ENCODE measurements at places on chromosomes 5 and 9.

GRCh38 chr9:133108794-133109641, 12.0 kb downstream of the RALGDS start:
- peak; percentile 39 for DNase-seq

GRCh38 chr9:135819905-135820304, 87.4 kb downstream of the CAMSAP1 start:
- no peak for DNase-seq

GRCh38 chr5:53109056-53109442, 508 bp downstream of the MOCS2 start:
- no peak for DNase-seq

GRCh38 chr9:85716031-85716877, 25.5 kb downstream of the AGTPBP1 start:
- no peak for DNase-seq

- DNase-seq, result no peak
Observed at GRCh38 chr5:110707260-110707844, 19.1 kb downstream of the TMEM232 start.

GRCh38 chr5:170306381-170306831, 8.8 kb upstream of the LCP2 start:
- DNase-seq, result peak; percentile 76

- DNase-seq, result no peak
Observed at GRCh38 chr9:130988400-130988747, 20.6 kb upstream of the LAMC3 start.

GRCh38 chr9:93509084-93509483, 55.7 kb upstream of the FAM120AOS start:
- DNase-seq, result no peak

- no peak for DNase-seq
Observed at GRCh38 chr9:73597771-73598170, 446.1 kb downstream of the ANXA1 start.

DNA sequence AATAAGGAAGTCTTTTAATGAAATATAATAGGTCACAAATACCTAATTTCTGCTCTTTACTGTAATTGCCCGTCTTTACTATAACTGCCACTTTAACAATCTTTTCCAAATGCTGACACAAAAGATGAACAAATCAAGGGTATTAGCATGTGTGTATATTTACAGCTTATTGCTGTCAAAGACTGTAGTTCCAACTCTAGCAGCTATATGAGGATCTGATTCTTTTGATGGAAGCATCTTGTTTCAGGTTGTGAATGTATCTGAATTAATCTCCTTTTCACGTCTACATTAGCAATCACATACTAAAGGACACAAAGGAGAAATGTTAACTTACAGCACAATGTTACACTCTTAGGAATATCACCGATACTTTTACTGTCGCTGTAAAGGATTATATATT, 27.9 kb downstream of the RFX3 start:
- no peak for DNase-seq

DNA sequence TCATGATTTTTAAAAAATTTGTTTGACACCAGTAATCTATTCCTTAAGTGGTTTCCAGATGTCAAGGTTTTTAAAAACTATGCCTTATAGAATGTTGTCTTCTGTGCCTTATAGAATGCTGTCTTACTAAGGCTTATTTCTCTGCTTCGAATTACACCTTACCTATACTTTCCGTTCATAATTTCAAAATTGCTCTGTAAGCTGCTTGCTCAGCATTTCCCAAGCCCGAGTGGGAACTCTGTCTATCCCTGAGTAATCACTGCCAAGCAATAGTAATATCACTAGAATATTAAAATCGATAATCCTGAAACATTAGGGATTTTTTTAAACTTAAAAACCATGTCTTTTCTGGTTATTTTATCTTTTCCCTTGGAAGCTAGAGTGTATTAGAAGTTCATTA, 376.3 kb downstream of the PIK3R1 start:
- DNase-seq, result no peak

DNA sequence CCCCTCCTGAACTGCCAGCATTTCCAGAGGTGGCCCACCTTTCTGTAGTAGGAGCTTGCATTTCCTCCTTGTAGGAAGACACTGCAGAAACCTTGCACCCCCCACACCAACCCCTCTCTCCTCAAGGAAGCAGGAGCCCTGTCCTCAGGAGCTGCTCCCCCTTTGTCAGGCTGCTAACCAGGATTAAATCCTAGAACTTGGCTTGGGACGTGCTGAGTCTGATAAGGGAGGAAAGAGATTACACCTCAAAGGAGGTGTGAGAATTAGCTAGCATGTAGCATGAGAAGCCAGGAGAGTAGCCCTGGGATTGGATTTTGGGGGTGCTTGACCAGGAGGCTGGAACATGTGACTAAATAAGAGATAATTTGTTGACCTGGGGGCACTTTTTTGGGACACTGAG, 119.8 kb upstream of the ALDH1B1 start:
- DNase-seq, result no peak

DNA sequence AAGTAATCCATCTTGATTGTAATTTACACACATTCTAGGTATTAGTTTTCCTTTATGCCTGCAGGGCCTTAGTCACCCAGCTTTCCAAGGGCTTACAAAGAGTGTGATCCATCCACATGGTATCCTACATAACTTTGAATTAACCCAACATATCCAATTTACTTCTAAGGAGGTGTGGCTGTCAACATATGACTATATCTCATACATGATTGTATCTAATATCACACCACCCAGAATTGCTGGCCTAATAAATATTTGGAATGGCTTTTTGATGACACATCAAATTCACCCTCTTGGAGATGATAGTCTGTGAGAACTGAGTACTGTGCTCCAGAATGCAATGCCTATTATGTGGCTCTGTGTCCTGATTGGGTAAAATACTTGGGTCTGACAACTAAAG, 363.3 kb upstream of the GRIN3A start:
- no peak for DNase-seq

DNA sequence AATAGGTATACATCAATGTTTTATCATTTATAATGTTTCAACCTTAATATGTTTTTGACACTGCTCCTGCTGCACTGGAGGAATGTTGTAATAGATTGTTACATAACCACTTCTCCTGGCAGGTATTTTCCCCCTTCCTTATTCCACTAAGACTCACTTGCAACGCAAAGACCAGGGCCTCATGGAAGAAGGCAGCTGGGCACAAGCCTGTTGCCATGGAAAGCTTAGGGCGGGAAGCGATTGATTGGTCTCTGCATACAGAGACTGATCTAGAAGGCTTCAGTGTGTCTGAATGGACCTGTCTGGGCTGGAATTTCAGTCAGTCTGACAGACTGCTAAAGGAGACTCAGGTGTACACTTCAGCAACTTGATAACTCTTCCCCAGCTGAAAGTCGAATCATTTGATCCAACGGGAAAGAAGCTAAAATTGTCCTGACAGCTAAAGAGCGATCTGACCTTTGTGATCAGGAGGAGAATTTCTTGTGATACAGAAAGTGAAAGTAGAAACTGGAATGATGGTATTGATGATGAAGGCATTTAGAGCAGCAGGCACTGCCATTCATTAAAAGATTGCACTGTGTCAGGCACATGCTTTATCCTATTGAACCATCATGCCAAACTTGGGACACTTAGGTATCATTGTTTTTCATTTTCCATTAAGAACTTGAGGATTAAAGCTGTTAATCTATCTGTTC, 65.1 kb downstream of the GRIA1 start:
- no peak for DNase-seq

- DNase-seq, result no peak
Observed at GRCh38 chr5:74408150-74409043, 232.1 kb downstream of the ENC1 start.

DNA sequence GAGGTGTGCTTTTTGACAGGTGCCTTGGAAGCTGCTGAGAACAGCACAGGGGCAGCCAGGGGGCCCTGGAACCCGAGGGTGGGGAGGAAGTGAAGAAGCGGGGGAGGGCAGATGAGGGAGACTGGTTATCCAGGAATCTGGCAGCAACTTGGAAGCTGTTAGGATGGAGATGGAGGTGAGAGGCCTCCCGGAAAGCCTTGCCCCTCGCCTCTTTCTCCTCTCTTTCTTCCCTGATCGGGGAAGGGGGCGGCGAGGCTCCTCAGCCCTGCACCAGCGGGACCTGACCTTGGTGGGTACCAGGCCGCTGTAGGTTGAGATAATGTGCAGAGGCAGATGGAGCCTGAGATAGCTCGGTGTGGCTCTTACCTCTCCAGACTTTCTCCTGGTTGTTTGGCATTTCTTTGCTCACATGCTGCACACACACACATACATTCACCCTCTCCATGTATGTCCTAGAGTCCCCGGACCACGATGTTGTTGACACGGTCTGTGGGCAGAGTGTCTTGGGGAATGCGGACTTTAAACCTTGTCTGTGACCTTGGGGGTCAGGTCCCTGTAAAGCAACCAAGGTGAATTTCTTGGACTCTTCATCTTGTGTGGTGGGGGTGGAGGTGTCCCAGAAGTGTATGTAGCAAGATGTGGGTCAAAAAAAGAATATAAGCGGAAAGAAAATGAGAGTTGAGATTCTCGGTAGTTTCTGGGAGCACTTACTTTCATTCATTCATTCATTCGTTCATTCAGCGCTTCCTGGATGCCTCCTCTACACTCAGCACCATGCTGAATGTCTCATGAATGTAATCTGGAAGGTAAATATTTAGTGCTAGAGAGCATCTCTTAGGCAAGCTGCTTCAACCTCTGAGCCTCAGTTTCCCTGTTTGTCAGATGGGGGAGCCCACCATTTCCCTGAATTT, 1.6 kb downstream of the WWC1 start:
- no peak for DNase-seq

- no peak for DNase-seq
Observed at GRCh38 chr5:56011835-56012234, 17.1 kb upstream of the IL6ST start.

GRCh38 chr5:180113660-180114303, 42.2 kb upstream of the RNF130 start:
- peak; percentile 47 for DNase-seq

DNA sequence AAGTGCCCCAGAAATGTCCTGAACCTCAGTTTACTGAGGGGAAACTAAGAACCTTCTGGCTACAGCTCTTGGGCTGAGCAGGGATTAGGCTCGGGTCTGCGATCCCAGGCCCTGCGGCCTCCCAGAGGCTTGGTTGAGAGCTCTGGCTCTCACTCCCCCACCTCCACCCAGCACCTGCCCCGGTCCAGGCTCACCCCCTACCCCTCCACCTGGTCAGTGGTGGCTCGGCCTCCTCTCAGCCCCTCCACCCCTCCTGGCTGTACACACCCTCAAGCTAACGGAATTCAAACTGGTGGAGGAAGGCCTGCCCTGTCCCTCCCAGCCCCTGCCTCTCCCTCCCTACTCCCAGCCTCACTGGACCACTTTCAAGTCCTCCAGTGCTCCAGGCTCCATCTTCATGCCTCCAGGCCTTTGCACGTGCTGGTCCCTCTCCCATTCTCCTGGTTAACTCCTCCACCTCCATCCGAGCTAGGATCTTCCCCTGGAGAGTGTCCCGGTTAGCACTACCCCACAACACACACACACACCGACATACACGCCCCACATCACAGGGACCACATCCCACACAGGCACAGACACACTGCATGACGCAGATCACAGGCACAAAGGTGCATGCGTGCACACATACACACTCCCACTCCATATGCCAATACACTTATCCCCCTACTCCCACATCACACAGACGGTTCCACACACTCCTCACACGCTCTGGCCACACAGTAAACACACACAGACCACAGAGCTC, 130.9 kb downstream of the C9orf50 start:
- no peak for DNase-seq

- no peak for DNase-seq
Observed at GRCh38 chr5:152256580-152256979, 148.5 kb downstream of the NMUR2 start.

GRCh38 chr9:18390393-18390792, 83.6 kb upstream of the ADAMTSL1 start:
- DNase-seq, result no peak

DNA sequence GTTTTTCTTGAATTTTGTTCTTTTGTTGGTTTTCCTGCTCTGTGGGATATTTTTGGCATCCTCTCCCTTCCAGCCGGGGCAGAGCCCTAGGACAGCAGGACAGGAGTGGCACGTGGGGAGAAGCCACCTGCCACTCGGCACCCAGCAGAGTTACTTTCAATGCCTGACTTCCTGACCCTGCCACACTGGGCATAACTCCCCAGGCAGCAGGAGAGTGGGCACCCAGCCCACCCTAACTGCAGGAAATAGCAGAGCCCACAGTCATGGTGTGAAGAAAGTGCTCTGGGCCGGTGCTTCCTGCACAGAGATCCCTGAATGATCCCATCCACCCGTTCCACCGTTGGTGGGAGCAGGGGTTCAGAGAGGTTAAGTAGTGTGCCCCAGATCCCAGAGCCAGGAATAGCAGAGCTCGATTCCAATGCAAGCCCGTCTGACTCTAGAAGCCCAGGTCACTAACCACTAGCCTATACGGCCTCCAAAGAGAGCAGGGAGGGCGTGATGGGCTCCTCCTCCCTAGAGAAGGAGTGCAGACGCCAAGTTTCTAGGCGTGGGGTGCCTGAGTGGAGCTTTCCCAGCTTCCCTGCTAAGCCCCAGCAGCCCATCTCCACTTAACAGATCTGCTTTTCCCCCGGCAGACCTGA, 8.1 kb upstream of the NUP214 start:
- DNase-seq, result no peak

DNA sequence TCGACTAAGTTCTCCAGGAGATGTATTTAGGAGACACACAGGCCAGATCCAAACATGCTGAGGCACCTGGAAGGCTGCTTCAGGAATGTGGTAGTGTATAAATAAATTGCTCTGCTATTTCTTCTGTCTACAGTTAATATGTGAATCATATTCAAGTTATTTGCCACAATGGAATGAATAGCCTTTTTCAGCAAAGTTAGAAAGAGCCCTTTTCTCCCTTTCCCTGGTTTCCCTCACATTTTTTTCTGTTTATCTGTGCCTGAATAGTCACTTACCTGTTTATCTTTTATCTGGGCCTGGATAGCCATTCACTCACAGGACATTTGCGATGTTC, 44.1 kb upstream of the CLINT1 start:
- no peak for DNase-seq

DNA sequence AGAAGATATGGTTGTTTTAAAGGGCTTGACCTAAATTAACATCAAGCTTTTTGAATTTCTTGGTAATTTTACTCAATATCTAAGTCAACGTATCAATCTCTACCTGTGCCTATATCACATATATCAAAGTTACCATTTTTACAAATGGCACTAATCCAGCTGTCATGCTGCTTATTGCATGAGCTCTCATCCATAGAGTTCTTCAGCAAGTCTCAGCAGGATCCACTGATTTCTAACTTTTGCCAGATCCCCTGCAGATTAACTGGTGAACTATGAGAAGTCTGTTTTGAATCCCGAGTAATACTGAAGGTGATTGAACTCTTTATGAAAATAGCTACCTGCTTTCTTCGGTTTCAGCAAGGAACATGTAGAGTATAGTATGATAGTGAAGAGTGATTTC, 1239.8 kb upstream of the ACO1 start:
- DNase-seq, result no peak
